ENCODE measurements at places on chromosomes 13 and 19. TPM values are rescaled to one million over a fixed set of nuclear protein-coding genes. Genes with fewer than 3 reads are reported as not detected.
A peak's percentile ranks its signal among the peaks of the same experiment; 100 is the strongest.

IFNL1 gene
- not detected for total RNA-seq

DNM2 gene
- 240 TPM for total RNA-seq

CDADC1 gene
- 13.7 TPM for total RNA-seq

ZNF816 gene
- total RNA-seq = 11.2 TPM

DNA sequence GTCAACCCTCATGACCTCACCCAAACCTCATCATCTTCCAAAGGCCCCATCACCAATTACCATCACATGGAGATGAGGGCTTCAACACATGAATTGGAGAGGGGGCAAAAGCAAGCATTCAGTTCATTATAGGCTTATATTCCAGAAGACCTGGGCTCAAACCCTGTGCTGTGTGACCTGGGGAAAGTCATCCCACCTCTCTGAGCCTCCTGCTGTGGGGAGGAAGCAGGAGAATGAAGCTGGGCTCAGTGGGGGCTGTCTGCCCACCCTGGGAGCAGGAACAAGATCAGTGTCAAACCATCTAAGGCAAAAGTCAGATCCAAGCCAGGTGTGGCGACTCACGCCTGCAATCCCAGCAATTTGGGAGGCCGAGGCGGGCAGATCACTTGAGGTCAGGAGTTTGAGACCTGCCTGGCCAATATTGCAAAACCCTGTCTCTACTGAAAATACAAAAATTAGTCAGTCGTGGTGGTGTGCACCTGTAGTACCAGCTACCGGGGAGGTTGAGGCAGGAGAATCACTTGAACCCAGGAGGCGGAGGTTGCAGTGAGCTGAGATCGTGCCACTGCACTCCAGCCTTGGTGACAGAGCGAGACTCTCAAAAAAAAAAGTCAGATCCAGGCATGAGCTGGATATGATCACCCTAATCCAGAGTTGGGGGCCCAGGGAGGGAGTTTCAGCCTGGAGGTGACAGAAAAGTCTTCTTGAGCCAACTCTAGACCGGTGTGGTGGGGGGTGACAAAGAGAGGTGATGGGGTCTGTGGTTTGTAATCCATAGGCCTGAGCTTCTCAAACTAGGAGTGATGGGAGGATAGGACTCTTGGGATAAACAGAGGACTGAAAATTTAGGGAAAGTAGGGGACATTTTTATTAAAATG, 1.6 kb upstream of the TPM4 start:
- peak overlapping the region; percentile 82 for H3K4me3 ChIP-seq
- H3K36me3 ChIP-seq = peaks cover 25% of the 10 kb centered on the region
- DNase-seq = no peak
- no peaks in the 10 kb centered on the region for H3K27me3 ChIP-seq

DNA sequence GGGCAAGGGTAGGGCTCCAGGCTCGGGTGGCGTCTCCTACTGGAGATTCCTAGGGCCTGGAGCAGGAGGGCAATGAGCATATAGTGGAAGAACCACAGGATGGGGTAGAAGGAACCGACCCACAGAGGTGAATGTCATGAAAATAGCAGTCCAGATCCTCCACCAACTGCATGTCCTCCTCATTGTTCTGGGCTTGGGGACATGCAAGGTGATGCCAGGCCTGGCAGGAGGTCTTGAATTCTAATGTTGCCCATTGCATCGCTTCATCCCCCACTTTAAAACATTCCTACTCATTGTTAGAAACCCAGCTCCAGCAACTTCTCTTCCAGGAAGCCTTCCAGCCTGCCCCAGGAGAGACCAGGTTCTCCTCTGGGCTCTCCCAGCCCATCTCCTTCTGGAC, 49.4 kb downstream of the OR10H4 start:
- no peak overlapping the region for H3K27ac ChIP-seq
- peaks cover 2% of the 10 kb centered on the region for H3K27me3 ChIP-seq
- no peaks in the 10 kb centered on the region for H3K36me3 ChIP-seq
- peaks cover 25% of the 10 kb centered on the region for H3K4me1 ChIP-seq

DNA sequence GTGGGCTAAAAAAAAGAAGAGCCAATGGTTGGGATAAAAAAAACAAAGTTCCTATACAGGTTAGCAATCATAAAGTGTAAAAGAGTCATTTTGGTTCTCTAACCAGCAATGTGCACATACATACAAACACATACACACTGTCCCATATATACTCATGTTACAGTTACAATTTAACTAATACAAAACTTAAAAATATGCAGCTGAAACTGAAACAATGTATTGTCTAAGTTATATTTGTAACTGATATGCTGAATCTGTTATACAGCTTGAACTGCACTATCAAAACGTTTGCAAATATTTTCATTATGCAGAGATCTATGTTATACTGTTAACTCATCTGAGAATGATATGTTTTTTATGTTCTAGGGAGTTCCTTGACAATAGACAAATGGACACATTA, 173.7 kb downstream of the KLF12 start:
- H3K4me1 ChIP-seq = peaks cover 4% of the 10 kb centered on the region
- DNase-seq = no peak
- no peak overlapping the region for H3K27ac ChIP-seq
- peaks cover 16% of the 10 kb centered on the region for H3K36me3 ChIP-seq
- H3K27me3 ChIP-seq = no peaks in the 10 kb centered on the region

- no peak overlapping the region for H3K27ac ChIP-seq
- no peak for DNase-seq
- H3K36me3 ChIP-seq = no peaks in the 10 kb centered on the region
- no peaks in the 10 kb centered on the region for H3K4me1 ChIP-seq
Observed at GRCh38 chr13:113735194-113735593, 23.8 kb upstream of the TMEM255B start.

PRSS57 gene
- not detected for total RNA-seq

SLC44A2 gene
- total RNA-seq = 121 TPM

DNA sequence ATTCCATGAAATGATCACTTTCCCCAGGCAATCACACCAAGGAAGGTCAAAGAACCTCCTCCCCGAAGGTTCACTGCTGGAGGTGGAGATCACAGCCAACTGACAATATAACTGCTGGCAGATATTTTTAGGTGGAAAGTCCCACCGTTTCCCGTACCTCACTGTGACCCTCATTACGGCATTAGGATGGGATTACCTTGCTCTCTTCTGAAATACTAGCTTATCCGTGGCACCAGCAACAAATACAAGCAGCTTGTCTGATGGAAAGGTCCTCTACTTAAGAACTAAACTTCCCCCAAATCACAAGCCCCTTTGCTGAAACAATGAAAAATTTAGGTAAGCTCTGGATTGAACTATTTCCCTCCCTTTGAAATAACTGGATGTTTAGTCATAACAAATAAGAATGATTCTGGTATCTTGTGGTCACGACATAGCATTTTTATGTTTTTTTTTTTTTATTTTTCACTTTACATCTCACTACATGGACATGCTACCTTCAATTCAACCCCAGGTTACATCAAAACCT, 178.9 kb downstream of the COL4A1 start:
- H3K4me3 ChIP-seq = no peak overlapping the region
- H3K36me3 ChIP-seq = no peaks in the 10 kb centered on the region
- H3K27me3 ChIP-seq = peaks cover 14% of the 10 kb centered on the region
